ENCODE measurements at places on chromosomes 7 and 10.

DNA sequence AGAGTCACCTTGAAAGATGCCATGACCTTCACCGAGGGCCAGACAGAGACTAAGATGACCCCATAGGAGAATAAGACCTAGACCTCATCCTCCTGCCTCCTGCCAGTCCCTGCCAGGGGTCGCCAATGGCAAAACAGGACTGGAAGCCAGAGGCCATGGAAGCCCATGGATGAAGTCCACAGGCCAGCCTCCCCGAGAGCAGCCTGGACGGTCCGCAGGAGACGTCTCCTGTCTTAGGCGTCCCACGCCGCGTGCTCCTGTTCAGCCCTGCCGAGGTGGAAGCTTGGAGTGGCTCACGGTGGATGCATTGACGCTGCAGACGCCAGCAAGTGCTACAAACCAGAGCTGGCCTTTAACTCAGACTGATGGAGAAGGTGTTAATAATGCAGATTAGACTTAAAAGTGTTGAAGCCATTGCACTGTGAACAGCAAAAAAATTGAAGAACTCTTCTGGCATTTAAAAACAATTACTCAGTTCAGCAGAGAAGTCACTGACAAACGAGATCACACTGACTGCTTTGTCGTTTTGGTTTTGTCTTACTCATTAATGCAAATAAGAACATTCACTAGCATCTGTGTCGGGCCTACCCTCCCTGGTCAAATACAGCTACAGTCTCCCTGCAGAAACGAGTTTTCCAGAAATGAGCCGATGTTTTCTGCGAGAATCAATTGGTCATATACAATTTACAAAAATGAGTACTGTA, 38.1 kb upstream of the FAM20C start:
- no peak for DNase-seq

DNA sequence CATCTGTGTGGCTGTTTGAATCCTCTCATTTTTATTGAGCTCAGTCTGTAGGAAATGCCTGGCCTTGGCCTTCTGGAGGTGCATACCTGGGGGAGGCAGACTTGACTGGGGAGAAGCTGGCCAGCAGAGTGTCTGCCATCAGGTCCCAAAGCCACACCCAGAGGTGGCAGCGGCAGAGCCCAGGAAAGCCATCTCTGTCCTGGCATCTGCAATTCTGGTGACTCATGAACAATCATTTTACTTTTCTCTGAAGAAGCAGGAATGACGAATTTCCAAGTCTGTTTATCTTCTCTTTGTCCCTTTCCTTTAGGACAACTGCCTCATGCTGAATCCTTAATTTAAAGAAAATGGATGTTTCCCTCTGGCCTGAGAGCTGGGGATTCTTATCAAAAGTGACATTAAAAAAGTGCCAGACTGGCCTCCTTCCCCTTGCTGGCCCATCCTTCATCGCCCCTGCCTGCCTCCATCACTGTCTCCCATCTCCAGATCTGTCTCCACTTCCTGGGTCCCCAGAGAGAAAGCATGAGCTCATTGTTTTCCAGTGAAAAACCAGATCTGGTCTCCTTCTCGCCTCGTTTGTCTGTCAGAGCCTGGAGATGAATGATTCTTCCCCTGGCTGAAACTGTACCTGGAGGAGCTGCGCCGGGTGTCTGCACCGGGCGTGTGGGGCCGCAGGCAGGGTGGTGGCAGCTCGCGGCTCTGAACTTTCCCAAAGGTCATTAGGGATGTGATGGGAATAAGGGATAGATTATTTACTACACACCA, 124.5 kb downstream of the TMEM178B start:
- DNase-seq, result no peak

DNA sequence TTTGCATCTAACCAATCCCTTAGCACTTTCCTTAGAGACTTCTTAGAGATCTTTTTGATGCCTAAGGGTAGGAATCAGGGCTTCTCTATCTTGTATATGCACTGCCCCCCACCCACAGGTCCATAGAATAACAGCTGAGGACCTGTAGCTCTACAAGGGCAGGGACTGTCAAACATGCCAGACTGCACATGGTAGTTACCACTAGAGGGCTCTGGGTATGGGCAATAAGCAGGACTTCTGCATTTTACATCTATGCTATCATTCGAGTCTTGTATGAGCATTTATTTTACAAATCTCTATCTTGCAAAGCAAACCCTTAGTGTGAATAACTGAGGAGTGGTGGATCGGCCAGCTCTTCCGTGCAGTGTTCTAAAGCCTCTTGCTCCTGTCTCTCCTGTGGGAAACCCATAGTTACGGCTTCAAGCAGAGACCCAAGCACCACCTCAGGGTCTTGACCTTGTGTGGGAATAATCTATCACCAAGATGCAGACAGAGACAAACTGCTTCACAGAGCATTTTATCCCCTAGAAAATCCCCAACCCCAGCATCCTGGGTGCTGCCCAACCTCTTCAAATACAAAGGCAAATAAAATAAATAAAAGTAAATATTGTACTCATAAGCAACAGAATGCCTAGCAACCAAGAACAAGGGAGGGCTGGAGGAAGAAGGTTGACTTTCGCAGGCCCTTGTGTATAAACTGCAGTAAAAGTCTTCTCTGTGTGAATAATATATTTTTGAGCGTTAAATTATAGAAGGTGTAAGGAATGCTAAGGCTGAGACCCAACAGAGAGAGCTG, 219.3 kb downstream of the WDR11 start:
- DNase-seq, result no peak

DNA sequence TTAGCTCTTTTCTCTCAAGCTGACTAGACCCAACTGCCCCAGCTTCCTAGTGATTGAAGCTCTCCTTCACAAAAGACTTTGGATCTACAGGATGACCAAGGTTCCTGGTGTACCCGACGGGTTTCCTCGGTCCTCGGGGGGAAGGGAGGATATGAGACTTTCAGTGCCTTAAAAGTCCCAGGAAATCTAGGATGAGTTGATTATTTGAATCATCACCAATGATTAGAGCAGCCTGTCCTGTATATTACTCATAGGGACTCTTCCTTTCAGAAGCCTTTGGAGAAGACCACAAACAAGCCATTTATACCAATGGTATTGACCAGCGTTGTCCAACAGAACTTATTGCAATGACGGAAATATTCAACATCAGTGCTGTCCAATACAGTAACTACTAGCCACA, 6.1 kb upstream of the ACTA2 start:
- no peak for DNase-seq

GRCh38 chr10:84269162-84269561, 24.3 kb downstream of the RGR start:
- no peak for DNase-seq

DNA sequence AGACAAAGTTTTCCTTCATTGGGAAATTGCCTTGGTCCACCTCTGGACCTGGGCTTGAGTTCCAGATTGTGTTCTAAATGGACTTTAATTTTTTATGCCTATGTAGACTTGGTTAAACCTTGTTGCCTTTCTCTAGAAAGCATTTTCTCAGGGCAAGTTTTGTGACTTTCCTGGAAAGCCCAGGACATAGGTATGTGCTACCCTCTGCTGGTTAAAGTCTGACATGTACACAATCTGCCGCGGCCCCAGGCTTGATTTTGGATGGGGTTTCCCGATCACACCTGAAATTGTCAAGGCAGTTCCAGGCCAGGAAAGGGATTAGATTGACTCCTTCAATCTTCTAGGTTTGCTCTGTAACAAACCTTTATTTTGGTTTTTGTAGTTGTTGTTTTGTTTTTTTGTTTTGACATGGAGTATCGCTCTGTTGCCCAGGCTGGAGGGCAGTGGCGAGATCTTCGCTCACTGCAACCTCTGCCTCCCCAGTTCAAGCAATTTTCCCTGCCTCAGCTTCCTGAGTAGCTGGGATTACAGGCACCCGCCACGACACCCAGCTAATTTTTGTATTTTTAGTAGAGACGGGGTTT, 14.1 kb upstream of the AKR1B10 start:
- DNase-seq, result no peak

DNA sequence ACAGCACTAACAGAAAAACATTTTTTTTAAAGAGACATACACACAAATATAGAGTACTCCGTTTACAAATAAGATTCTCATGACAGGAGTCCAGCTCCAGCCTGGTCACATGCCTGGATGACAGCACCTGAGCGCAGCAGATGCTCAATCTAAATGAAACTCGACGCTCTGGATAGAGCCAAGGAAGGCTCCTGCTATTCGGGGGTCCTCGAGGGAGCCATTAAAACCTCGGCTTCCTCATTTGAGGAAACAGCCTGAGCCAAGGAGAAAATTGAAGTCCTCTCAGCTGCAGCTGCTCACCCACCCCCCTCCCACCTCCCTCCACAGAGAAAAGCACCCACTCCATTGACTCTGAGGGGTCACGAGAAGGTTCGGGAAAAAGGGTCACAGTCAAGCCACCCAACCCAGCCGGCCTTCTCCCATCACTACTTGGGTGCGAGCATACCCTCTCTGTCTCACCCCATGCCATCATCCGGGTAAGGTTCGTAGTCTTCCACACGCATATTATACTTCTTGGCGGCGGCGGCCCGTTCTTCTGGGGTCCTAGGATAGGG, 673 bp downstream of the NDUFB8 start:
- DNase-seq, result no peak

DNA sequence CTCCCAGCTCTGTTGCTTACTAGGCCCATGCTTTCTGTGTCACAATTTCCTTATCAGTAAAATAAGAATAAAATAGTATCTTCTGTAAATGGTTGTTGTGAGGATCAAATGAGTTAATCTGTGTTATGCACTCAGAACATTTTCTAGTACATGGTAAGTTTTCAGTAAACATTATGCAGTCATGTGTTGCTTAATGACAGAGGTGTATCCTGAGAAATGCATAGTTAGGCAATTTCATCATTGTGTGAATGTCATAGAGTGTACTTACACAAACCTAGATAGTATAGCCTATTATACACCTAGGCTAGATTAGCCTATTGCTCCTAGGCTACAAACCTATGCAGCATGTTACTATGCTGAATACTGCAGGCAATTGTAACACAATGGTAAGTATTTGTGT, 4.4 kb downstream of the PTTG1IP2 start:
- no peak for DNase-seq

DNA sequence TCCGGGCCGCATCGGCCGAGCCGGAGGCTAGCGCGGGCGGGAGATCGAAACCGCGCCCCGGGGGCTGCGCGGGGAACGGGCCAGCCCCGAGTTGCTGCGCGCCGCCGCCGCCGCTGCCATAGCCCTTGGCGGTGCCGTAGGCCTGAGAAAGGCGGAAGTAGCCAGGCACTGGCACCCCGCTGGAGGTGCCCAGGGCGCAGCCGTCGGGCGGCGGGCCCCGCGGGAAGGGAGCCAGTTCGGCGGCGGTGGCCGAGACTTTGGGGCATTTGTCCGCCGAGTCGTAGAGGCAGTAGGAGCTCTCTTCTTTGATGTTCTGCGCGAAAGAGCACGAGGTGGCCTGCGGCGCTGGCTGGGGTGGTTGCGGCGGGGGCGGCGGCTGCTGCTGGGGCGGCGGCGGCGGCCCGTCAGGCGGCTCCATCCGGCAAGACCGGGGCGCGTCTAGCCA, 587 bp downstream of the HOXA10 start:
- DNase-seq, result no peak

- DNase-seq, result no peak
Measured at GRCh38 chr10:22570234-22570633, 144.1 kb downstream of the PIP4K2A start.

DNA sequence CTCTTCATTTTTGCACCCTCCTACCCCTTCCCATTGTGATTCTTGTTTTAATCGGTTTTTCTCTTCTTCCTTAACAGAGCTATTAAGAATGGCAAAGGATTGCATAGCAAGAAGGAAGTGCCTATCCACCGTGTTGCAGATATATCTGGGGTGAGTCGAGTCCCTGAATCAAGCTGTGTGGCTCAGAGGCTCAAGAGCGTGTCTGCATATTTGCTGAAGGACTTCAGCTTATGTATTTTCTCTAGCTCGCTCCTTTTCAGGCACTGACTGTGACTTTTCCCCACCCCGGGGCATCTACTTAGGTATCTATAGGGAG, 126.6 kb downstream of the LRRC4 start:
- no peak for DNase-seq

- no peak for DNase-seq
Measured at GRCh38 chr7:139687980-139688632, 89.7 kb downstream of the HIPK2 start.

- DNase-seq, result no peak
Measured at GRCh38 chr10:69334302-69335062, 56.2 kb downstream of the HK1 start.

DNA sequence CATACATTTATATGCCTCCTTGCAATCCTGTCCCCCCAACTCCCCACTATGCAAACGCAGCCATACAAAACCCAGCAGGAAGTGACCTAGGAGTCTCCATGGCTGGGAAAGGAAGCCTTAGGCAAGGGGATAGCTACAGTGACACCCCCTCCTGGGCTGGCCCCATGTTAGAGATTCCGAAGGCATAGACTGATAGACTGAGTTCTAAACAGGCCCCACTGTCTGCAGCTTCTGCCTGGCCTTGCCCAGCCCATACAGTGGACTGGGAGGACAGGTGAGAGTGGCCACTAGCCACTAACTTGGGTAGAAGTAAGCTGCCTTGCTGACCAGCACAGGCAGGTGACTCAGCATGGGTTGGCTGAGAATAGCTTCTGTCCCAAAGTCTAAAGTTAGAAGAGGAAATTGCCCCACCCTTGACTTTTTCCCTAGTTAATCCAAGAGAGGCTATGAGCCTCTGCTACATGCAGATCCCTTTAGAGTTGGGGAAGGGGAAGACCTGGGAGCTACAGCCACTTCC, 106.3 kb downstream of the C10orf105 start:
- DNase-seq, result no peak

GRCh38 chr7:44587843-44588711, 6.0 kb upstream of the TMED4 start:
- peak; percentile 28 for DNase-seq

GRCh38 chr10:29860166-29860565, 199.2 kb downstream of the JCAD start:
- DNase-seq, result no peak

DNA sequence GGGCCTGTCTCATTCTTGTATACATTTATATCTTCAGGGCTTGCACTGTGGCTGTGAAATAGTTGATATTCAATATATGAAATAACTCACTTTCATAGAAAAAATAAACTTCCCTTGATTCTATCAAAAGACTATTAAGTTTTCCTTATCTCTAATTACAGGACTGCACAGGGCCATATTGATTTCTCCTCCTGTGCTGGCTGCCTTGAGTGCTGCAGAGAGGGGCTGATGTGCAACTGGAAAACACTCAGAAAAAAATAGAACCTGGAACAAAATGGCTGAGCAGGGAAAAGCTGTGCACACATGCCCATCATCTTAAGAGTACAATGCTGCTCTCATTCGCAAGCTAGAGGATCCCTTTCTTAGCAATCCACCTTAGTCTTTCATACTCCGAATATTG, 5.9 kb upstream of the HDAC9 start:
- no peak for DNase-seq

Measured in stimulated activated effector memory CD8-positive, alpha-beta T cell treated with anti-CD3 and anti-CD28 coated beads, Interleukin-12 subunit alpha, Interleukin-12 subunit beta, amount 100 ng/mL, for 72 hours (primary cell).